ENCODE measurements at places on chromosomes 2 and 18.

GRCh38 chr18:21053127-21053526, 58.5 kb downstream of the ROCK1 start:
- DNase-seq, result no peak

DNA sequence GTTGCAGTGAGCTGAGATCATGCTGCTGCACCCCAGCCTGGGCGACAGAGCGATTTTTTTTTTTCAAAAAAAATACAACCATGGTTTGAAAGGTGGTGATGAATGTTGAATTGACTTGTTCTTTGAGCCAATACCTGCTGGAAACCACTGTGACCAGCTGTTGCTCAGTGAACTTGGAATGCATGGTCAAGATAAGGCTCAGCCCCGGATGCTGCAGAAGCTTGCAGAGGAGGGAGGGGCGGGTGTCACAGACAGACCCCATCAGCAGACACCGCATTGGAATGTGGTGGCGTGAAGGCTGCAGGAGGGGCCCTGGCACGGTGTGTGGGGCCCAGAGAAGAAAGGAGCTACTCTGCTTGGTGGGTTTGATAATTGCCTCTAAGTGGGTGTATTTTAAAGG, 91.6 kb downstream of the ITGB1BP1 start:
- no peak for DNase-seq

- DNase-seq, result no peak
Observed at GRCh38 chr18:11167778-11168177, 18.4 kb upstream of the PIEZO2 start.

- no peak for DNase-seq
Observed at GRCh38 chr2:31893094-31893493, 117.7 kb downstream of the MEMO1 start.

GRCh38 chr2:5976531-5977065, 284.4 kb downstream of the SOX11 start:
- no peak for DNase-seq

DNA sequence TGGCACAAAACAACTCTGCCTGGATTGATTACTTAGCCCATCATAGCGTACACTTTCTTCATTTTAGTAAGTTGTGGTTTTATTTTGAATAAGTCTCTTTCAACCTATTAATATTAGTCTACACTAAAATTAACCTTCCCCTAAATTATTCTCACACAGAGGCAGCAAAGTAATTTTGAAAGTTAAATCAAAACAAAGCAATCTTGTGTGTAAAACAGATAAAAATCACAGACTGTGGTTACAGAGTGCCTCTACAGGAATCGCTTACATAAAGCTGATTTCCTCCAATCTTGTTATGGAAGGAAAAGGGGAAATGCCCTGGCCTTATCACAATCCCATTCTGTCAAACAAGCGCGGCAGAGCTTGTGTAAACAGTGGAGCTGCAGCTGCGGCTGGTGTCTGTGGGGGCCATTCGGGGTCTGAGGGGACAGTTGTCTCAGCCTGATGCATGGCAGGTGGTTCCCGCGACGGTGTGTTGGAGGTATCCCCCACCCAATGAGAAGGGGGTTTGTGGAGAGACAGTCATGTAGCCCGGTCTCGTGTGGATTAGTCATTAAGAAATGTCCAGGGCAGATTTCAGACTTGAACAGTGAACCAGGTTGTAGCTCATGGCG, 42.1 kb downstream of the BCL2L11 start:
- DNase-seq, result no peak

DNA sequence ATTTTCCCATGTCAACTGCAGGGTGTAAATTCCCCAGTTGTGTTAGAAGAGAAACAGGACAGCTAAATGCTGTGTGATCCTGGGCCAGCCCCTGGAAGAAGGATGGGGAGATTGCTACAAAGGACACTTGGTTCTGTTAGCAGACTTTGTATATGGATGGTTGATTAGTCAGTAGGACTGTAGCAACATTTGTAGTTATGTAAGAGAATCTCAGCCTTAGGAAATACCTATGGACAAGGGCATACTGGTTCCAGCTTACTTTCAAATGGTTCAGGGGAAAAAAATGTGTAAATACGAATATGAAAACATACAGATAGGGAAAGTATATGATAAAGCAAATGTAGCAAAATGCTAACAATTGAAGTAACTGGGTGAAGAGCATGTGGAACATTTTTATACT, 47.6 kb downstream of the GNAL start:
- DNase-seq, result no peak

DNA sequence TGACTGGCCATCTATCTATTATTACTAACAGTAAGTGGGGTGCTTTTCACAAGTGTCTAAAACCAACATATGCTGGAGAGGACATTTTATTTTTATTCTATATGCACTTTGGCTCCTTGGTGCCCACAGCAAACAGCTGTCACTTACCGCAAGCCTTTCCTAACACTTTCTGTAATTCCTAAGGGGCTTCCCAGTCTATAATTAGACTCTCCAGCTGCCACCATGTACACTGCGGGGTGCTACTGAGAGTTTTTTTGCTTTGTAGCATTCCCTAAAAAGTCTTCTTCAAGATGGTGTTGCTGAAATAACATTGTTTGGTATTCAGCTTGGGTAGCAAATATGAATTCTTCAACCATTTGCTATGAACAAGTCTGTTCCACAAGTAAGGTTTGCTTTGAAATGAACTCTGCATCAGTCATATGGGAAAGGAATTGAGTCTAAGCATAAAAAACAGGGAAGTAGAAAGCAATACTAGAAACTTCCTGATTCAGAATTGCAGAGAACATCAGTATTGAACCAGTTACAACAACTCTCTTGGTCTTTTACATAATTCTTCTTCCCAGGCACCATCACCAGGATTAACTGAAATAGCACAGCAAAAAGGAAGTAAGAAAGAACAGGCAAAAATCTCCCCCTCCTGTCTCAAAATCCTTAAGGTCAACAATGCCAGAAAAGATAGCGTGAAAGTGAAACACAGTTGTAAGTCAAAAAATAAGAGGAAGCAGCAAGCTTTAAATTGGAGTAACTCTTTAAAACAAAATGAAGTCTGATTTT, 28.6 kb downstream of the EPB41L3 start:
- DNase-seq, result no peak

- no peak for DNase-seq
Observed at GRCh38 chr2:11022064-11022463, 110.3 kb downstream of the KCNF1 start.

DNA sequence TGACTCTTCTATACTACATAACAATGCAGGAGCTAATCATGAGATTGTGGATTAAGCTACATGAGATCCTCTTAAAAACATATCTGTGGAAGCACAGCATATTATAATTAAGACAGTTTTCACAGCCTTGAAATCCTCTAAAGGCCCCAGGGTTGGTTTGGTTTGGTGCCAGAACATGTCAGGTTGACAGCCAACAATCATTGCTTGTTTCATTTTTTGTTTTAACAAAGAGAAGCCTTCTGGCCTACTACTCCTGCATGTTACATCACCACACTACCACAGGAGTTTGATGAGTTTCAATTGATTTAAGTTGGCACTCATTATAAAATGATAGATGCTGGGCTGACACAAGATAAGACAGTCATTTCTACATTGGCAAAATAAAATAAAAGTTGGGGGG, 255.9 kb upstream of the ERBB4 start:
- DNase-seq, result no peak
